Foreskin keratinocyte (primary cell): ENCODE measurements at places on chromosomes 16 and 17. TPM values are rescaled to one million over a fixed set of nuclear protein-coding genes. Genes with fewer than 3 reads are reported as not detected.

DNA sequence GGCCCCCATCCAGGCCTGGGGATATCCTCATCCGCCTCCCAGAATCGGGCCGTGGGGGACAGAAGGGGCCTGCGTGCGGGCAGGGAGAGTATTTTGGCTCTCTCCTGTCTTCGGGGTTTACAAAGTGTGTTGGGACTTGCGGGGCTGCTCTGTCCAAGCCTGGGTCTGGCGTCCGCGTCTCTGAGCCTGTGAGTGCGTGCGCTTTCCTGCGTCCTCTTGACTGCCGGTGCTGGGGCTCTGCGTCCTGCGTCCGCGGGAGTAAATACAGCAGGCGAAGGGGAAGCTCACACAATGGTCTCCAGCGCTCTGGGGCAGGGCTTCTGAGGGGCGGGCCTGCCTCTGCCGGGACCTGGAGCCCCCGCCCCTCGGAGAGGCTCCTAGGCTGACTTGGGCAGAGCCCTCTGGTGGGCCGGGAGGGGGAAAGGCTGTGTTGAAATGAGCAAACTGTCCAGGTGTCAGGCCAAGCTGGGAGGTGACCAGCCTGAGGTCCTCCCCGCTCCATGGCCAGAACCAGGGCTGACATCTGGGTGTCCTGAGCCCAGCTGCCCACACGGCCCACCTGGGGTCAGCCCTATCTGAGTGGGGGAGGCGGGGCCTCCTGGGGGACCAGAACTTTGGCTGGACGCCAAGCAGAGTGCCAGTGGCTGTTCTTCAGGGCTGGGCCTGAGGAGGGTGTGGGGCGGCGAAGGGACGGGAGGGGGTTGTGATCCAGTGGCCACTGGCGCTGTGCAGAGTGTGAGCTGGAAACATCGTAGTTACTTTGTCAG, 233.6 kb downstream of the SEC14L1 start:
- no peak for DNase-seq

The NTN3 gene
- 0.04 and 0.07 TPM in 2 replicates for total RNA-seq

GRCh38 chr17:61384692-61385576, 14.7 kb upstream of the TBX2 start:
- no peak for DNase-seq

The CRISPLD2 gene
- total RNA-seq = 0.48 and 0.56 TPM in 2 replicates

DNA sequence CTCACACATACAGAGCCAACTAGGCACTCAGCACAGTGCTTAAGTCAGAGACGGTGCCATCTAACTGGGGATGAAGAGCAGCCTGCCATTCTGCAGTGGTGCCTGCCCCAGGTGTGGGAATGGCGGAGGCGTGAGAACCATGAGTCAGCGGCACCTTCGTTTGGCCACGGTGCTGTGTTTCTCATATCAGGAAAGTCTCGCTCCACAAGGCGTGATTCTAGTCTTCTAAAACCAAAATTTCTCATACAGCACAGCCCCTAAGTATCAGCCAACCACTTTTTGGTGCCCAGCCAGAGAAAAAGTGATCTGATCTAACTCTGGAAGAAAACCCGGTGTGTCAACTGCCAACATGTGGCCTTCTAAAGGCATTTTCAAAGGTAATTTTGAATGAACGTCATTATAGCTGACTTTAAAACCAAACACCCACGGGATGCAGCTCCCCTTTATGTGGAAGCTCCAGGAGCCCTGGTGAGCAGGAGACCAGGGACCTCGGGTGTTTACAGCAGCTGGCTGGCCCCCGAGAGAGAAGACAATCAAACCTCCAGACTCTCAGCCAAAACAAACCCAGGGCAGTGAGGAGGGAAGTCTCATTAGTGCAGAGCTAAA, 54.6 kb downstream of the ABCC12 start:
- DNase-seq = peak; percentile 4

The NECAB2 gene
- total RNA-seq = not detected in 2 replicates

DNA sequence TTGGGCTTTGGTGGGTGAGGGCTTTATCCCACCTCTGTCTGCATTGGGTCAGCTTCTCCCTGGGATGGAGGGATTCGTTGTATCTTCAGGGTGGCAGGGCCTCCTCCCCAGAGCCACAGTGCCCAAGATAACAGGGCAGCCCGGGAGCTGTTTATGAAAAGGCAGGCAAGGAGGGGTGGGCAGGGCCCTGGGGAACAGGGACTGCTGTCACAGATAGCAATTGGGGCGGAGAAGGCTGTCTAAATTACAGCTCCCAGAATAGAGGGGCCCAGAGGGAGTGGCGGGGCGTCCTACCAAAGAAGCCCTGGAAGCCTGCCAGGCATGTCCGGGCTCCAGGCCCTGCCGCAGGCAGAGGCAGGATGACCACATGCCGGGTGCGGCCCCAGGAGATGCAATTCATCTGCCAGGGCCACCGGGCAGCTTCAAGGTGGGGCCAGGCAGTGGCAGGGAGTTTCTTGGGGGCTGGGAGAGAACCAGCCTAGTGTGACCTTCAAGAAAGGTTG, 18.8 kb upstream of the PHOSPHO1 start:
- DNase-seq = no peak

DNA sequence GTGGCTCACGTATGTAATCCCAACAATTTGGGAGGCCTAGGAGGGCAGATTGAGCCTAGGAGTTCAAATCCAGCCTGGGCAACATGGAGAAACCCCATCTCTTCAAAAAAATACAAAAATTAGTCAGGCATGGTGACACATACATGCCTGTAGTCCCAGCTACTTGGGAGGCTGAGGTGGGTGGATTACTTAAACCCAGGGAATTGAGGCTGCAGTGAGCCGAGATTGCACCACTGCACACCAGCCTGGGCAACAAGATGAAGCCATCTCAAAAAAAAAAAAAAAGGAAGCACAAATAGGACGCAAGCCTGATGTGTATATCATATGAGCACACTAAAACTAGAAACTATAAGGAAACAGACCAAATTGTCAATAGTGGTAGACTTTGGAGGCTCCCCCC, 17.1 kb upstream of the FLCN start:
- DNase-seq = no peak

DNA sequence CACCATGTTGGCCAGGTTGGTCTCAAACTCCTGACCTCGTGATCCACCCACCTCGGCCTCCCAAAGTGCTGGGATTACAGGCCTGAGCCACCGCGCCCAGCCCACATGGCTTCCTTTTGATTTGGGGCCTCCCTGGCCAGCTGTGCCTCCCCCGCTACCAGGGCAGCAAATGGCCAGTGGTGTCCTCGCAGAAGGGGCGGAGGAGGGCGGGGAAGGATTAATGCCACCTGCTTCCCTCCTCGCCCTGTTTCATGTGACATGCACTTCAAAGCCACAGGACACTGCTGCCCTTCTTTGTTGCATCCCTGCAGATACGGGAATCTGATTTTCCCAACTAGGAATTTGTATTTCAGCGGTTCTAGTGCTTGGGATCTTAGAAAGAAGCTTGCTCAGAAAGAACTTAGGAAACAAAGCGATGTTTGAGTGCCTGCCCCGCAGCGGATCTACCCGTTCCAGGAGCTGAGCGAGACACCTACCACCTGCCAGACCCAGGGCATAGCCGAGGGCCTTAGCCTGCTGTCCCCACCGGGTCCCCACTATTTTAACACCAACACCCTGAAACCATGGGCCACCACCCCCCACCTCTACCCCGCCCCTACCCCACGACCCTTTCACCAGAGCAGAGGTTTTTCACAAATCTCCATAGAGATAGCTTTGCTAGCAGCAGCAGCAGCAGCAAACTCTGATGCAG, 37.7 kb upstream of the CCDC182 start:
- no peak for DNase-seq

The CD300H gene
- total RNA-seq = not detected in 2 replicates

The RASD1 gene
- total RNA-seq = 0.10 and 0.11 TPM in 2 replicates

DNA sequence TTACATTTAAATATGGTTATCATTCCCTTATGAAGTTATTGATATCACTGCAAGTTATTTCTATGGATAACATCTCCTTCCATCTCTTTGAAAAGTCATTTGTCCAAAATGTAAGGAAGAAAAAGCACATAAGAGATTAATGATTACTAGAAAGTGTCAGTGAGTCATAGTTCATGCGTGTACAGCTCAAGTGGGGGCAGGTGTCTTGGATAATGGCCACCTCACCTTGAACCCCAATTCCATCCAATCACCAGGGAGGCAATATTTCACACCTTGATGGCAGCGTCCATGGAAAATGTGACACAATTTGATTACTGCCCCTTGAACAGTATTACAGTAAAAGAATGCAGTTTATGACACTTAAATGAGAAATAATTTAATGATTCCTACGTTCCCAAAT, 358.3 kb upstream of the SOX9 start:
- DNase-seq = no peak

- no peak for DNase-seq
These were observed 53.3 kb upstream of the NUDT7 start for GRCh38 chr16:77669057-77669456.

GRCh38 chr16:71600822-71601221, 23.9 kb upstream of the TAT start:
- no peak for DNase-seq

DNA sequence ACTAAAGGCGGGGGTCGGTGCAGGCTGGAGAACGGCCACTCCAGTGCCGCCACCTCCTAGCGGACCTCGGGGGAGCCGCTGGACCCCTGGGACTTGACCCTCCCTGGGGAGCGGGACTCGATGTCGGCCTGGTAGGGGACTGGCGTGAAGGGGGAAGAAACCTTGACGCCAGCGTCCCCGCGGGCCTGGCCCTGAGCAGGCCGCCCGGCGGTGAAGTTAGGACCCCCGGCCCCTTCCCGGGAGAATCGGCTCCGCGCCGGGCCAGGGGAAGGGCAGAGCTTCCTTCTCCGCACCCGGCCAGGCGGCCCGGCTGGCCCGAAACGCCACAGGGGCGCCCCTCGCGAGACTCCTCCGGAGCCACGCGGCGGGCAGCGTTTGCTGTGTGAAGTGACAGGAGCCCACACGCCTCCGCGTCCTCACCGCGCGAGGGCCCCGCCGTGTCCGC, 389 bp downstream of the DUS1L start:
- DNase-seq = no peak

- no peak for DNase-seq
These were observed 178.3 kb downstream of the PRKCB start for GRCh38 chr16:24013864-24014645.

DNA sequence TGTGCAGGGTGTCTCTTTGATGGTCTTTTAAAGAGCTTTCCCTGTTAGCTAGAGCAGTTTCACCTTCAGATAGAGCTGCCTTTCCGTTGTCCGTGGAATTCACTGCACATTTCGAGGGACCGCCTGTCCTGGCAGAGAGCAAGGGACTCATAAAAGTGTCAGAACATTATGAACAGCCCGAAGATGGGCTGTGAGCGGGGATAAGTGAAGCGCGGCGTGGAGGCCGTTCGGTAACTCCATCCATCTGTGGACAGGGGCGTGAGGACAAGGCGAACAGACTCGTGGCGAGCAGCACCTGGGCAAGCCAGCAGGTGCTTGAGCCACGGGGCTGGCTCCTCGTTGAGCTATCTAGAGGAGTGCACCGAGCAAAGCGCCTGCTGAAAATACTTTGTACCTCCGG, 371.2 kb downstream of the MAF start:
- DNase-seq = no peak

GRCh38 chr17:51951741-51952140, 206.8 kb downstream of the CA10 start:
- DNase-seq = no peak

The KRTAP4-9 gene
- total RNA-seq = not detected in 2 replicates

The SDR42E1 gene
- total RNA-seq = 13.2 and 16.0 TPM in 2 replicates

DNA sequence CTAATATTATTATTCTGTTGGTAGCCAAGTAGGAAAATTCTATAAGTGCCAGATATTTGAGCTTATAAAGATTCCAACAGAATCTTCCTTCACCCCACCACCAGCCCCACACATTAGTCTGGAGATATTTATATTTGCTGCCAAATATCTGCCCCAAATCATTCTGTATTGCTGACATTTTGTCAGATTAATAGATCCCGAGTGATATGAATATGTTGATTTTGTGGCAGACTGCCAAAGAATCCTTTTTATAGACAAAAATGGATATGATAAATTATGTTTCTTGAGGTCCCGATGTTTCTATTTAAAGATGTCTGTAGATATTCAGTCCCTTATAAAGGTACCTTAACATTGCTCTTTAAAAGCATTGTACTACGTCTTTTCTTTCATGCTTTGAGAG, 162.2 kb upstream of the KCNJ16 start:
- DNase-seq = no peak

The PABPN1L gene
- total RNA-seq = not detected in 2 replicates

DNA sequence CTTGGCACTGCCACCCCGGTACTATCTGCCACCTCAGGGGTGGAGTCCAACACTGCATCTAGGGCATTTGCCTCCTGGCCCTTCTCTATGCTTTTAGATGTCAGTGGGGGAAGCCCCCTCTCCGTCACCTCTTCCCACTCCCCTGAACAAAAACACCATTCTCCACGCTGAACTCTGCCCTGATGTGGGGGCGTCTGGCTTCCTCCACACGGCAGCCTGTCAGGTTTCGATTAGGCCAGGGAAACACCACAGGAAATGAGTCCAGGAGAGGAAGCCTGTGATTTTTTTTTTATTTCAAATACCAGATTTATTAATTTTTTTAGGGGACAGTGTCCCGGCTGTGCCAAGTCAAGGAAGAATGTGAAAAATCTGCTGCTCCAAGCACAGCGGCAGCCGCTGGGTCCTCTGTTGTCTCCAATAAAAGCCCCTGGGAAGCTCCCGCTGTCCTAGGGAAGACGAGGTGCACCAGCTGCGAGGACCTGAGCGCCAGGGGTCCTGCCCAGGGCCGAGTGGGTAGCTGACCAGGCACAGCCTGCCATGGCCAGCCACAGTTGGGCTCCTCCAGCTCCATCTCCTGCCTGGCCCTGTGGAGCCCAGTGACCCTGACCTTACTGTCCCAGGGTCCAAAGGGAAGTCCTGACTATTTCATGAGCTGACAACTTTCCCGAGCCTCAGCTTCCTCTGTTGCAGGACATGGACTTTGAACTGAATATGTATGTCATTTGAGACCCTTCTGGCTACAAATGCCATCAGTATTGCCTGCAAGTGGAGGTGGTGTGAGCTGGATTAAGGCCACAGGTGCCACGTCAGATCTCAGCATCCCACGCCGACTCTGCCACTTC, 336.7 kb downstream of the FOXL1 start:
- DNase-seq = no peak

GRCh38 chr16:59907611-59908010, 1173.5 kb upstream of the GOT2 start:
- DNase-seq = no peak

The FGF11 gene
- total RNA-seq = 15.5 and 16.9 TPM in 2 replicates

- no peak for DNase-seq
These were observed 35.9 kb upstream of the SMIM36 start for GRCh38 chr17:55546991-55547664.
